ENCODE measurements at places on chromosomes 5 and 9.

- no peak for DNase-seq
Measured at GRCh38 chr9:93297659-93298497, 113.9 kb downstream of the WNK2 start.

DNA sequence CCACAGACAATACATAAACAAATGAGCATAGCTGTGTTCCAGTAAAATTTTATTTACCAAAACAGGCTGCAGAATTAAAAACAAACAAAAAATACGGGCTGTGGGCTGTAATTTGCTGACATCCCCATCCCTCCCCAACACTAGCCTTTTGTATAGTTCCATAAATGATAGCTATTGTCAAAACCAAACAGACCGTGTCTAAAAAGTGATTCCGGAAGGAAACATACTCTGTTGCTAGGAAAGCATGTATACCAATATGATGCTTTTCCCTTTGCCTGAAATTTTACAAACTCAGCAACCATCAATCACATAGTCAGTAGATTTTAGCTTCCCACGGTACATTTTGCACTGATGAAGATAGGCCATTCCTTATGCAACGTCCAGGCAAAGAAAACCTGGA is 80.0 kb downstream of the TMEM215 start:
- DNase-seq: no peak

GRCh38 chr9:114357911-114358328 is 28.3 kb downstream of the ORM2 start:
- no peak for DNase-seq

DNA sequence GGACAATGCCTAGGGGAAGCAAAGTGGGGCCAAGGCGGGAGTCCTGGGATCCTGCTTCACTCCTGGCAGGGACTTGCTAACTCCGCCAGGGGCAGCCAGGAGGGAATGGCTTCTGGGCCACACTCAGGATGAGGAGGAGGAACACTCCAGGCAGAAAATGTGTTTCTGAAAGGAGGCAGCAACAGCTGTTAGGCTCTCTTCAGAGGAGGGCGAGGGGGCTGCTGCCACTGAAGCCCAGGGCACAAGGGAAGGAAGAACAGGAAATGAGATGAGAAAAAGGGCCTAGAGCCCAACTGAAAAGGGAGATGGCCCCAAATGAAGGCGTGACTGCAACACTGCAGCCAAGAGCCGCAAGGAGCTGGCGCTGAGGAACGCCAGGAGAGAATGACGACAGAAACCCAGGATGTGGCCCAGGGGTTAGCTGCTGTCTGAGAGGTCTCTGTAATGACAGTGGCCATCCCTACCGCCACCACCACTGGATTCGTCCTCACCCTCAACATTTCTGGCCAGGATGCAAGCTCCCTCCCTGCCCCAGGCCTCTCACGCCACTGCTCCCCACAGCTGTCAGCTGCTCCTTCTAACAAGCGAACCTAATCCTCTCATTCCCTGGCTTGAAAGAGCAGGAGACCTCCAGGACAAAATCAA is 15.8 kb downstream of the PSMB7 start:
- DNase-seq: no peak

DNA sequence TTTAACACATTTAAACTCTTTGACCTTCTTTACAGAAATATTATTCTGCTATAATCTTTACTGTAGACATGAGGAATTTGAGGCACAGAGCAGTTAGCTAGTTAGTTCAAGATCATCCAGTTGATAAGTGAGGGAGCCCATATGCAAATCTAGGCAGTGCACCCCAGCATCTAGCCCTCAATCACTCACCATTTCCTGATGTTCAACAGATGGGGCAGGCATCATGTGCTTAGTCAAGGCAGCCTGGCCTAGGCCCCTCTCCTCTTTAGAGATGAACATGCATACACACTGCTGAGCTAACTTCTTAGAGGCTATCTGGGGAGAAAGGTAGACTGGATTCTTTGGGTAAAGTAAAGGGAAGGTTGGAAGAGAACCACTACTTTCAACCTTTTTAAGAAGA is 206.8 kb upstream of the SLC24A2 start:
- DNase-seq: no peak

DNA sequence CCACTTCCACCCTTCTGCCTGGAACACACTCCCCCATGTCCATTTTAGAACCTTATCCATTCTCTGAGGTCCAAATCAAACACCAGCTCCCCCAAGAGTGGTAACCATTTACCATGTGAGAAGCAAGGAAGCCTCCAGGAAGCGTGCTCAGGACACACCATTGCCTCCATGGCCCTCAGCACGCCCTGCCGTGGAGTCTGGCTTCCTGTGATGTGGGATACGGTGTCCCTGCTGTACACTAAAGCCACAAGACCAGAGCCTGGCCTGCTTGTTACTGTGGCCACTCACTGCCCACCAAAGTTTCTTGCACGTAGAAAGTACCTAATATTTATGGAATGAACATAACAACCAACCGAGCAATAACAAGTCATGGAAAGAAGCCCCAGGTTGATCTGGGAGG is 151.7 kb downstream of the SEMA5A start:
- no peak for DNase-seq

DNA sequence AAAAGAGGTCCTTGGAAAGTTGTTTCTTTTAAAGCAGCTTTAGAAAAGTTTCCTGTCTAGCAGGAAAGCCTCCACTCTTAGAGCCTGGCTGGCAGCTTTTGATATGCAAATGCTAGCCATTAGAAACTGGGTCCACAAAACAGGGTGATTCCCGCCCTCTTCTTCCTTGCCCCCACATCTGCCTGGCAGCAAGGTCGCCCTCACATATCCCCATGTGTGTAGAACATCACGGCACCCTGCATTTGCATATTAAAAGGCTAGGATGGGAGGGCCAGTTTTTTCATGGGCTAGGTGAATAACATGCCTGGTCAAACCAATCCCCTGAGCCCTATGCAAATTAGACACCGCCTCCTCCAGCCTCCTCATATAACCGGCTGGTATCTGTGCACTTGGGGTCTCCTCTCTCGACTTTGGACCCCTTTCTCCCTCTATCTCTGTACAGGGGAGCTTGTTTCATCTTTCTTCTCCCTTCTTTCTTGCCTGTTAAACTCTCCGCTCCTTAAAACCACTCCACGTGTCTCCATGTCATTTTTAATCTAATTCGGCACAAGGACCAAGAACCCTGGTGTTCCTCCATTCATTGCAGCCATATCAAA is 426.8 kb upstream of the CTNND2 start:
- DNase-seq: no peak

GRCh38 chr5:88984040-88984439 is 101.1 kb upstream of the MEF2C start:
- no peak for DNase-seq

GRCh38 chr5:163460562-163461171 is at the start of gene HMMR:
TSS of gene HMMR (plus strand) at chr5:163460632. CDS start at chr5:163460693, 61 bp downstream.
- no peak for DNase-seq

DNA sequence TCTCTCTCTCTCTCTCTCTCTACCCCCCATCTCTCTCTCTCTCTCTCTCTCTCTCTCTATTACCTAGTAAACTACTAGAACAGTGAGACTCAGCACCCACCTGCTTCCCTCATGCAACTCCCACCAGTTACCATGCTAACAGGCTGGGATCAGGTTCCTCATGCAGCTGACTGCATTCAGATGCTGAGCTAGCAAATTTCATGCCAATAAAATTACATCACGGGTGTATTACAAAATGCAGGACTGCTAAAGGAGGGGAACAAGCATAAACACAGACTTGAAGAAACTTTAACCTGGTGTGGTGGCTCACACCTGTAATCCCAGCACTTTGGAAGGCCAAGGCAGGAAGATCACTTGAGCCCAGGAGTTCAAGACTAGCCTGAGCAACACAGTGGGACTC is 76.0 kb downstream of the CEMIP2 start:
- DNase-seq: no peak

GRCh38 chr5:6833406-6833805 is 120.2 kb downstream of the TENT4A start:
- no peak for DNase-seq

DNA sequence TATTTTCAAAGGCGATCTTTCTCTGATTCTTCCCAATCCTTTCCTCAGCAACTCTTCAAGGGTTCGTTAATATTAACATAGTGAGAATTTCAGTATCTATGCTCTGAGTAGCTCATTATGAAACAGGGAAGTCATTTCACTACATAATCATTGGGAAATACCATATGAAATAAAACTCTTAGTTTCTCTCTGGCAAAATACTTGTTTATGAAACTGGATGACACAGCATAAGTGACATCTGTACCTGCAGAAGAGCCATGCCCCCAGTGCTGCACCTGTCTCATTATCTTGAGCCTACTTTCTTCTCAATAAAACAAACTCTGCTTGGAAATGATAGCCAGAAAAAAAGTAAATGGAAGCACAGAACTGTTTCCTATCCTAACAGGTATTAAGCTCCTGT is 33.8 kb upstream of the OTULIN start:
- DNase-seq: no peak

GRCh38 chr9:75894566-75894965 is 4.1 kb downstream of the PCSK5 start:
- no peak for DNase-seq

GRCh38 chr9:35906923-35907699 is 1.1 kb downstream of the HRCT1 start:
- no peak for DNase-seq

DNA sequence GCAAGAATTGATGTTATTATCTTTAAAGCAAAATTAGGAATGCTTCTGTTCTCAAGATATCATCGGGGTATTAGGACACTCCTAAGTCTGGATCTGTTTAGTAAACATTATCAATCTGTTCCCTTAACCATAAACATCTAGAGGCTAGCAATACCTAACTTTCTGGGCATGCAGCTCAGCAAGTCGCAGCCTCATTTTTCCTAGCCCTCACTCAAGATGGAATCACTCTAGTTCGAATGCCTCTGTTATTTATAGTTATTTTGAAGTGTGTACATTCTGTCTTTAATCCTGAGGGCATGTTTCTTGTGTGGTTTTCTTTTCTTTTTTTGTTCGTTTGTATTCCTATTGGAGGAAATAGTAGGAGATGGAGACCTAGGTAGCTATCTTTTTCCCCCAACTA is 66.9 kb downstream of the FER start:
- DNase-seq: no peak

All from activated CD4-positive, CD25-positive, alpha-beta regulatory T cell treated with anti-CD3 and anti-CD28 coated beads, Interleukin-2, amount 50 U/mL, for 16 hours (primary cell).